ENCODE measurements at places on chromosomes 13 and 19.

DNA sequence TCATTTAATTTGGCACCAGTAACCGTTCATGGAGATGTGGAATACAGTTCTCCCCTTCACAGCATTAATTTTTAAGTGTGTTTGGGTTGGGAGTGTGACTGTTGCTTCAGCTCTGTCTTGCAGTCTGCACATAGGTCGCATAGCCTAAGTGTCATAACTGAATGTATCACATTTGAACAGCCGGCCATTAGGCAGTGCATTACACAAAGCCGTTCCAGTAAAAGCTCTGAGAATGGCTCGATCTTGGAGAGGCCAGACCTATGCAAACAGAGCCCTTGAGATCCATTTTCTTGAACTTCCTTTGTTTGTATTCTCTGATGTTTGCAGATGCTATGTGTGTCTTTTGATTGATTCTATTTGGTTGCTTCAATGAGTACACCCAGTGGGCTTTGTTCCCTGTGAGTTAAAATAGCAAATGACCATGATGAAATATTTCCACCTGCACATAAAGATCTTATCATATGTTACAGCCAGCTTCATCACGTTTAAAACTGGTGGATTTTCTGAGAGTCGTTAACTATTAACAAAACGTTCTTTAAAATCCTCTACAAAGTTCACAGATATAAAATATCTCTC, 1104.9 kb upstream of the SLC10A2 start:
- no peak for DNase-seq

GRCh38 chr13:97258801-97259200, 36.7 kb downstream of the MBNL2 start:
- no peak for DNase-seq

DNA sequence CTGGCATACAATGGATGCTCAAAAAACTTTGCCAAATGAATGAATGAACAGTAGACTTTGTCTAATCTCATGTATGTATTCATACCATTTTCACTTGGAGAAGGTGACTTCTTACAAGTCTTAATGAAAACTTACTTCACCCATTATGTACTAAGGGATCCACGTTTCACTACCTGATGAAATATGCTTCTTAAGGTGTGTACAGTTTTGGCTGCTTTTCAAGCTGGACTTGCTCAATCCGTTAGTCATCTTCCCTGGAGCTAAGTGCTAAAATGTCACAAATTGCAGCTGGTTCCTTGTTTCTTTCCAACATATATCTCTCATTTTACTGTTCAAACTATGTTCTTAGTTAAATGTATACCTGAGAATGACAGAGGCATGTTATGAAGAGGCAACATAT, 4.2 kb upstream of the CCNA1 start:
- DNase-seq = no peak

- DNase-seq = no peak
These were observed 31.7 kb downstream of the TSHZ3 start for GRCh38 chr19:31317570-31317969.

DNA sequence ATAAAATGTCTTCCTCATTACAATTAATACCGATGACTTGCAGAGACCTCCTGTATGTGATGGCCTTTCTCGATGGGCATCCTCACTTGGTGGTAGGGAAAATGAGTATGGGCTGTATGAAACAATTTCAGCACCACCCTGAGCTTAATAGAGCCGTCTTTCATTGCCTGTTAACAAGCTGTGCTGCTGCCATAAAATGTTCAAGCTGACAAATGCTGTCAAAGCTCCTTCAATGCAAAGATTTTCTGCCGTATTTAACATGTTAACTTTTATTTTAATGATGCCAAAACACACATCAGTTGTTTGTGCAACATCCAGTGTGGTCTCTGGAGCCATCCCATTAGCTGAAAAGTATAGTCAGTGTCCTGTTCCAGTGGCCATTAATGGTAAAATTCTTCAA, 110.1 kb downstream of the GPC6 start:
- no peak for DNase-seq

- no peak for DNase-seq
These were observed 131.8 kb downstream of the KCTD12 start for GRCh38 chr13:76754414-76754813.

DNA sequence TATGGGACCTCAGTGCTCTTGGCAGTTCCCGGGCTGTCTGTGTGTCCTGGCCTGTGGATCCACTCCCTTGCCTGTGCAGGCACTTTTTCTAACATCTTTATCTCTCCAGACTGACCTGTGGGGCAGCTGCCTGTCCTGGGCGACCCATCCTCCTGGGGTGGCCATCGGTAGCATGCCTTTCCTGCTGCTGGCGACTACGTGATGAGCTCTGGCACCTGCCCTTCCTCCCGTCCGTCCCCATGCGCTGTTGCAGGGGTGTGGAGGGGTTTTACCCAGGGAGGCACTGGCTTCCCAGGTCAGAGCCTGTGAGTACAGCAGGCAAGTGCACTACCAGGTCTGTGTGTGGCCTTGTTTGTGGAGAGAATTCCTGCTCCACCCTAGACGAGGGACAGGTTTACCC, 93.3 kb downstream of the KDM4B start:
- DNase-seq = no peak

DNA sequence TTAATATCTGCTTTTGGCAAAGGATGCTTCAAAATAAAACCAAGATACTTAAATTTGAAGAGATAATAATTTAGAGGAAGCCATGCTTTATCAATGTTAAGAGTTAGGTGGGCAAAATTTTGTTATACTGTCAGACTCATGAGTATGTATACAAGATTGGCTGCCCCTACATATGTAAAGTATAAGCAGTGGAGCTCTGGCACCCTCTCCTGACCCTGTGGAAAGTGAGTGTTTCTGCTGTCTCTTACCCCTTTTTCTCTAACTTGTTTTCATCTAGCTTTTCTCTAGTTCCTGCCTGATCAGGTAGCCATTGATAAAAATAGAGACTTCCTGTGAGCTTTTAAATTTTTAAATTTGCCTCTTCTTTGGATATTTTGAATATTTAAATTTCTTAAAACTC, 710.9 kb upstream of the SPRY2 start:
- no peak for DNase-seq

GRCh38 chr19:32165750-32166149, 179.7 kb upstream of the ZNF507 start:
- DNase-seq = no peak

GRCh38 chr19:47186446-47187334, 44.3 kb downstream of the BBC3 start:
- peak; percentile 82 for DNase-seq

GRCh38 chr13:22062478-22063205, 391.8 kb downstream of the FGF9 start:
- DNase-seq = no peak

- no peak for DNase-seq
These were observed 4.1 kb downstream of the ISYNA1 start for GRCh38 chr19:18433735-18434398.

- peak; percentile 44 for DNase-seq
These were observed 113.2 kb downstream of the KCNRG start for GRCh38 chr13:50128428-50128931.

- DNase-seq = no peak
These were observed 1.5 kb downstream of the ZNF296 start for GRCh38 chr19:45074744-45075300.

DNA sequence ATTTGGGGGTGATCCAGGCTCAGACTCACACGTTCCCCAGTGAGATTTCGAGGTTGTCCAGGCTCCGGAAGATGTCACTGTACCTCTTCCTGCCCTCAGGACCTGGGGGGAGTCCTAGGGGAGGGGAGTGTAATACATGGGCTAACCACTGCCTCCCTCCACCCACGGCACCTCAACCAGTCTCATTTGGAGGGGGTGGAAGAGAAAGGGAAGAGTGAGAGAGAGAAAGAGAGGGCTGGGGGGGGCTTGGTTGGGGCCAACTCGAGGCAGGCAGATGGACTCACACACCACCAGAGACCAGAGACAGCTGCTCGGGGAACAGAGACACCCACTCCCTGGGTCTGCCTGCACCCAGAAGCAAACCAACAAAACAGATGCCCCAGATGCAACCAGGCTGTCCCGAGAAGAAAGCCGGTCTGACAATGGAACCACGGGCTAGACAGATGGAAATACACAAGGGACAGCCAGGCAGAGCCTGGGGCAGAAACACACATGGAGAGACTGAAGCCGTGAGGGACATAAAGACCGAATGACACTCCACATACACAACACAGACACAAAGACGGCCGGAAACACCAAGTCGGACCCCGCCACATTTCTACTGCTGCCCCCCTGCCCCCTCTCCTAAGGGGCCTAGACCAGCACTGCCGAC, 825 bp downstream of the GMIP start:
- DNase-seq = peak; percentile 73

DNA sequence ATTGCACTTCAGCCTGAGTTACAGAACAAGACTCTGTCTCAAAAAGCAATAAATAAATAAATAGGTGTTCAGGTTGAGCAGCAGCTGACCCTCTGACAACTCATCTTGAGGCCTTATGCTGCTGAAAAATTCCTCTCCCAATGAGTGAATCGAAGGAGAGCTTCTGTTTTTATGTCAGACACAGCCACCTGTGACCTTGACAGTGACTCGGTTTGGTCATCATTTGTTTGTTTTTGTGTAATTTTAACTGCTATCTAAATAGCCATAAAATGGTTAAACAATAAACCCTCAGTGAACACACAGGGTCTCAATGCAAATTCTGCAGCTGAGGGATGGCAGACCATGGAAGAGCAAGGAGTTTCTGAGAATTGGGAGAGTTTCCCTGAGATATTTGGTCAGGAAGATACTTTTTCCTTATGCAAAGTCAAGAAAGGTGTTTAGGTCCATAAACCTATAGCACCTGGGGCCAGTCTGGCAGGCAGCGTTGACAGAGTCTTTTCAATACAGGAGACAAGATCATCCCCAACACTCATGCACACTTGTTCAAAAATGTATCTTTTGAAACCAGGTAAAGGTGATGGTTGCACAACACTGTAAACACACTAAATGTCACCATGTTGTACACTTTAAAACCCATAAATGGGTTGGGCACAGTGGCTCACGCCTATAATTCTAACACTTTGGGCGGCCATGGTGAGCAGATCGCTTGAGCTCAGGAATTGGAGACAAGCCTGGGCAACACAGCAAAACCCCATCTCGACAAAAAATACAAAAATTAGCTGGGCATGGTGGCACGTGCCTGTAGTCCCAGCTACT, 16.6 kb upstream of the SLC25A30 start:
- no peak for DNase-seq

- DNase-seq = peak; percentile 76
These were observed 3.5 kb downstream of the LYPD5 start for GRCh38 chr19:43798546-43799409.

- no peak for DNase-seq
These were observed 111.7 kb downstream of the MIPEP start for GRCh38 chr13:23777575-23777870.

DNA sequence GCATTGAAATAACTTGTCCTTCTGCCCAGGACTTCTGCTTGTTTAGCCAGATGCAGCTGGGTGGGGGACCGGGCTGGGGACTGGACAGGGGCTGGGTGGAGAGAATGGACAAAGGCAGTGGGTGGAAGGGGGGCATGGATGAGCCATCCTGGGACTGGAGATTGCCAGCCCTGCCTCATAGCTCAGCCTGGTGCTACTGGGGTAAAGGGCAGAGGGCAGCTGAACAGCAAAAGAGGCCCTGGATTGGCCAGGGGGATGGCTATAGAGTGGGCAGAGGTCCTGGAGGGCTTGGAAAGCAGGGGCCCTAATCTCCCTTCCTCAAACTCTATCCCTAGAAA, 17.7 kb upstream of the PLAUR start:
- DNase-seq = no peak

GRCh38 chr19:19053508-19054314, 10.1 kb upstream of the SLC25A42 start:
- peak; percentile 65 for DNase-seq

DNA sequence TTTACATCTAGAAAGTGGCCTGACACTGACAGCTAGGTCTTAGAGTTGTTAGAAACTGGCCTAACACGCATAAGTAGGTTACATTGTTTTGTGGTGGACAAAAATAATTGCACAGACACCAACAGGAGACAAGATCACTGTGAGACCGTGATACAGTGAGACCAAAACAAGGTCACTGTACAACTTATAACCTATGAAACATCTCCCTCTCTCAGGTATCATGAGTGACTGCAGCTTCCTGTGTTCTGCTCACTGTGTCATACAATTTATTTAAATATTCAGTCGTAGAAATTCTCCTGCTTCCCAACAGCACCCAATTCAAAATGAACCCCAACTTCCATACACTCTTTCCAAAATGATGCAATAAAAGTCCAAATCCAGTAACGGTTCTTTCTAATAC, 2165.2 kb downstream of the PCDH9 start:
- DNase-seq = no peak

DNA sequence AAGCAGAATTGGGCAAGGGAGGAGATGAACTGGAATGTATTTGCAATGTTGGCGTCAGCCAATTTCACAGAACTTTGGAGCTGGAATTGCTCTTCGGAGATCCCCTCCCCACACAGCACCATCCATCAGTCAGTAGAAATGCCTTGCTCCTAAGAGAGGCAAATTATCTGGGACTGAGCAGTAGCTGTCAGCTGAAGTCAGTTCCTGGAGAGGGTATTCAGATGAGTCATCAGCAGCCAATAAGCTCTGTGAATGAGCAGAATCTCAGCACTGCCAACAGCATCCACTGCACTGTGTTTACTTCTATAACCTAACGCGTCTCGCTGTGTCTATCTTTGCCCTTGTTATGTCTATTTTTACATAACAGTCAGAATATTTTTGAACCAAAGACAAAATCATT, 213.7 kb downstream of the SLITRK5 start:
- no peak for DNase-seq

DNA sequence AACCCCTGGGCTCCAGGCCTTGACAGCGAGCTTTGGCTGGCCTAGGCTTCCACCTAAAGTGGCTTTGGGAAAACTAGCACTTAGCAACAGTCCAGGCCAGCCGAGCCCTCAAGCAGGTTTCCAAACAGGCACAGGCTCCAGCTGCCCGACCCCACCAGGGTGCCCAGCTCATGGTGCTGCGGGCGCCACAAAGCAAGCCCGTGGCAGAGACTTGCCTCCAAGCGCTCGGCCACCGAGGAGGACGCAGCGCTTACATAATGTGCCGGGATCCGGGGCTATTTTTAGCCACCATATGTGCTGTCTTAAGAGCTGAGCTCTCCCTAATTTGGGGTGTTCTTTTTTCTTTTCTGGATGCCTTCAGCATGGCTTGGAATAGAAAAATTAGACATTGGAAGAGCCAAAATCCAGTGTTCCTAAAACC, 56.1 kb upstream of the F7 start:
- DNase-seq = no peak

- DNase-seq = no peak
These were observed 1.3 kb downstream of the AP2A1 start for GRCh38 chr19:49767967-49768581.

- DNase-seq = no peak
These were observed 158.0 kb downstream of the VWA8 start for GRCh38 chr13:41802684-41803444.

- DNase-seq = no peak
These were observed 215.2 kb downstream of the NBEA start for GRCh38 chr13:35157143-35157755.

GRCh38 chr13:25088562-25089221, 7.2 kb upstream of the PABPC3 start:
- no peak for DNase-seq

- DNase-seq = no peak
These were observed 30.8 kb downstream of the DNAJC3 start for GRCh38 chr13:95707442-95708390.

GRCh38 chr13:33884531-33885220, 66.7 kb downstream of the RFC3 start:
- no peak for DNase-seq
